NCI-H524 (cell line): ENCODE measurements at places on chromosomes 12 and 14.
A peak's percentile ranks its signal among the peaks of the same experiment; 100 is the strongest.

DNA sequence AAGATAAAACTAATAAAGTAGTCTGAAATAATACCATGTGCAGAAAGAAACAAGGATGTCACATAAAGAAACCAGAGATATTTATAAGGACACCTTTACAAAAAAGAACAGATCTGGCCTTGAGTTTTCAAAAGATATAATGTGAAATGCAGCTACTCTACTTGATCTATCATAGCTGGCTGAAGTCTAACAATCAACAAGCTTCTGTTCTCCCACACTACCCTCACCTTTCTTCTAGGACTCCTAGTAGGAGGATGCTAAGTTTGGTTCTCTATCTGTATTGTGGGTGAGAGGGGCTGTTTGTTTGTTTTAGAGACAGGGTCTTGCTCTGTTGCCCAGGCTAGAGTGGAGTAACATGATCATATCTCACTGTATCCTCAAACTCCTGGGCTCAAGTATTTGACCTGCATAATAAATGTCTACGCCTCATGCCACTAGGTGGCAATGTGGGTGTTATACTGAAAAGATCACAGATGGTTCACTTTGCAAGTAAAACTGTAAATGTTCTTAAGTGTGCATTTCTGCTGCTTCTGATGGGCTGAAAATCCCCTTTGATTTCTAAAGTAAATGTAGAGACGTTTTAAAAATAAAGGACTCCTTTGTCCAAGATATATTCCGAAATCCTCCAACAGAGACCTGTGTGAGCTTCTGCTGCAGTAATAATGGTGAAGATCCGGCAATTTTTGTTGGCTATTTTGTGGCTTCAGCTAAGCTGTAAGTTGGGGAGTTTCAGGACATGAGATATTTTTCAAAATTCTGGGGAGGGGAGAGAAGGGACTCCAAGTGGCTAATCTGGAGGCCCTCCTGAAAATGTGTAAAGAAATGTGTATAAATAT, 269.3 kb downstream of the DAD1 start:
- peak; percentile 92 for DNase-seq

DNA sequence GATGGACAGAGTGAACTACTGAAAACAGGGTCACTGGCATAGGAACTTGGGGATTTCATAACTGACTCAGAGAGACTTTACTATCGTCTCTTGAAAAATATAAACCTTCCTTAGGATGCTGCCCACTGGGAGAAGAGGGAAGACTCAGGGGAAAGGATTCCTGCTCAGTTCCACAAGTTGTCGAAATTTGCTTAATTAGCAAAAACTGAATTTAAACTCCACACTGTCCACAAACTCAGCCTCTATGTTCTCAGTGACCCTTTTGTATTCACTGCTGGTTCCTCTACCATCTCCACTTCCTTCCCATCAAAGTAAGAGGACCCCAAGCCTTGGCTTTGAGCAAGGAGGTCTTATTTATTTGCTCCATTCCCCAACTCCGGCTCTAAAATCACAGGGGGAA, 7.2 kb upstream of the MYL6B start:
- DNase-seq: no peak

- DNase-seq: no peak
These were observed 589 bp upstream of the HVCN1 start for GRCh38 chr12:110689281-110690126.

- DNase-seq: no peak
These were observed 15.8 kb upstream of the ERGIC2 start for GRCh38 chr12:29396774-29397173.

DNA sequence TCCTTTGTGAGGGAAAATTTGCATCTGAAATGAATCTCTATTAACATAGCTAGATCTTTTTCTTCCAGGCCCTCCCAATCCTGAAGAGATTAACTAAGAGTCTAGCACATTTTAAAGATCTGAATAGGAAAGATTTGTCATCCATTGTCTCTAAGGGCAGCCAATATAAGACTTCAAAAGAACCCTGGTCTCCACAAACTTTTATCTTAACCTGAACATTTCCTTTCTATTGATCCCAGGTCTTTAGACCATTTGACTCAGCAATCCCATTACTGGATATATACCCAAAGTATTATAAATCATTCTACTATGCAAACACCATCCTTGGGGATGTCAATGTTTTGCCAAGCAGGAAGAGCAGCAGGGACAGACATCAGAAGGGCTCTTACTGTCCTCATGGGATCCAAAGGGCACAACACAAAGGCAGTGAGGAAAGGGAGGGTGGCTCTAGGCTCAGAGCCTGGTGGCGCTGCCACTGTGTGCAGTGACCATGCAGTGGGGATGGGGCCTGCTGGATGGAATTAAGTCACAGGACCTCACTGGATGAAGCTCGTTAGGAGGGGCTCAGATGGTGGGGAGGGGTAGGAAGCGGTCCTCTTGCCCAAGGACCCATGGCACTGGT, 12.7 kb upstream of the BDKRB2 start:
- no peak for DNase-seq
